CD14-positive monocyte (primary cell): ENCODE measurements at places on chromosomes 6 and 20. TPM values are rescaled to one million over a fixed set of nuclear protein-coding genes. Genes with fewer than 3 reads are reported as not detected.

Gene BANF2
- polyA plus RNA-seq, result not detected in 2 replicates

Gene PNPLA1
- polyA plus RNA-seq, result 3.9 TPM

Gene MC3R
- polyA plus RNA-seq, result not detected in 2 replicates

Gene PRKN
- 0.19 TPM for polyA plus RNA-seq

- no peak for DNase-seq
- H3K4me1 ChIP-seq, result peaks cover 22% of the 10 kb centered on the region
- peaks cover 53% of the 10 kb centered on the region for H3K36me3 ChIP-seq
- no peak overlapping the region for H3K4me3 ChIP-seq
Observed at GRCh38 chr6:20538131-20538662, 3.9 kb downstream of the CDKAL1 start.

- H3K36me3 ChIP-seq, result no peaks in the 10 kb centered on the region
- no peak overlapping the region for H3K27ac ChIP-seq
- H3K4me1 ChIP-seq, result no peaks in the 10 kb centered on the region
- no peak overlapping the region for H3K4me3 ChIP-seq
- no peak for DNase-seq
- H3K27me3 ChIP-seq, result peaks cover 34% of the 10 kb centered on the region
Observed at GRCh38 chr20:56974499-56975250, 291.8 kb downstream of the BMP7 start.

- H3K4me3 ChIP-seq, result no peak overlapping the region
- no peaks in the 10 kb centered on the region for H3K27me3 ChIP-seq
- H3K4me1 ChIP-seq, result no peaks in the 10 kb centered on the region
- no peak for DNase-seq
Observed at GRCh38 chr20:17023806-17024205, 203.0 kb upstream of the PCSK2 start.
